ENCODE measurements at places on chromosomes 3 and 15.

DNA sequence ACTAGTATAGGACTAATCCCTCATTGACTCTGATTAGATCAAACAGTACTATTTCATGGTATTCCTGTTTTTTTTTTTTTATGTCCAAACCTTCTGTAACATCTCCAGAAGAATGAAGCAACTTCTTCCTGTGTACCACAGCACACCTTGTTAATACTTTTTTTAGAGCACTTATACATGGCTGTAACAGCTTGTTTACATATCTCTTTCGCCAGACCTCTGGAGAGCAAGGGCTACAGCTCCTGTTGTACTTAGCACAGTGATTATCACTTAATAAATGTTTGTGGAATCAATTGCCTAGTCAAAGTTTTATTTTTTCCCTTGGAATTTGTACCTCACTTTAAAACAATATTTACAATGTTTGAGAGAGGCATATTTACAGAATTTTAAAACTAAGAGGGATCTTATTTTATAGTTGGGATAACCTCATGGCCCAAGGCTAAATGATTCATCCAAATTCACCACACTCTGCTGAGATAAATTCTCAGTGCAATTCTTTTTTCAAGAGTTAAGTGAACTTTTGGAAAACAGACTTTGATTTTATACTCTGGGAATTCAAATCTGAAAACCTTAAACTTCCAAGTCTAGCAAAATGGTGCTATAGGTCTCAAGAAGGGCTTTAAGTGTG is 9.2 kb upstream of the GATM start:
- DNase-seq, result no peak

DNA sequence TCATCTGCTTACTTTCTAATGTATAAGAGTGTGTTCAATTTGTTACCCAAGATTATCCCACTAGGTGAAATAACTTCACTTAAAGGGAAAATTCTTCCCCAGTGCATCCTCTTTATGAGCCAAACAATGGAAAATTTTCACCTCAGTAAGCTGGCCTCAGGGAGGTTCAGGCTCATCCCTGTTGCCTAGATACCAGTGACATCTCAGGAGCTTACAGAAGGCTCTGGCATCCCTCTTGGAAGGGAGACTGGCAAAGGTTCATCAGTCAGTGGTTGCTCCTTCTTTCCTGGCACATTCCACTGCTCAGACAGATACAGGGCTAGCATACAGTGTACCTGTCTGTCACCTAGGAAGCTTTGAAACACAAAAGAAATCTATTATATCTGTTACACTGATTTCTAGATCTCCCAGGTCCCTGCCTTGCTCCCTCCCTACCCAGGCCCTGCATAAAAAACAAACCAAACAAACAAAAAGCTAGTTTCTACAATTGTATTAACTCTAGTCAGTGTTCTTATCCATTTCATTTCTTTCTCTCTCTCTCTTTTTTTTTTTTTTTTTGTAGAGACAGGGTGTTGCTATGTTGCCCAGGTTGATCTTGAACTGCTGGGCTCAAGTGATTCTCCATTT is 1.7 kb downstream of the IP6K2 start:
- DNase-seq, result no peak

- DNase-seq, result no peak
These were observed 49.1 kb upstream of the NEDD4 start for GRCh38 chr15:56042498-56042897.

DNA sequence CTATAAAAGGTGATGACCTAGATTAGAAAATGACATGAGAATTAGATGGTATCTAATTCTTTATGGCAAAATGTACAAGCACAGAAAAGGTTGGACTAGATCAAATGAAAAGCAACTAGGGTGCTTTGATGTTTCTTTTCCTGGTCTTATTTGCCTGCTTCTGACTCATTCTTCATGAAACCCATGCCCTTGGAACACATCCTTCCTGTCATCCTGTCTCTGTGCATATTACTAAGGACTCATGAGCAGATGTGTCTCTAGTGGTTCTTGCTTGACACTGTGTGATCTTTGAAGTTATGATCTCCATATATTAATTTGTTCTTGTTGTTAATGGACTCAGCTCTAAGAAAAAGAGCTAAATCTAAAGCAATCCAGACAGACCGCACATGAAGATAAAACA is 314.0 kb downstream of the ERC2 start:
- no peak for DNase-seq

DNA sequence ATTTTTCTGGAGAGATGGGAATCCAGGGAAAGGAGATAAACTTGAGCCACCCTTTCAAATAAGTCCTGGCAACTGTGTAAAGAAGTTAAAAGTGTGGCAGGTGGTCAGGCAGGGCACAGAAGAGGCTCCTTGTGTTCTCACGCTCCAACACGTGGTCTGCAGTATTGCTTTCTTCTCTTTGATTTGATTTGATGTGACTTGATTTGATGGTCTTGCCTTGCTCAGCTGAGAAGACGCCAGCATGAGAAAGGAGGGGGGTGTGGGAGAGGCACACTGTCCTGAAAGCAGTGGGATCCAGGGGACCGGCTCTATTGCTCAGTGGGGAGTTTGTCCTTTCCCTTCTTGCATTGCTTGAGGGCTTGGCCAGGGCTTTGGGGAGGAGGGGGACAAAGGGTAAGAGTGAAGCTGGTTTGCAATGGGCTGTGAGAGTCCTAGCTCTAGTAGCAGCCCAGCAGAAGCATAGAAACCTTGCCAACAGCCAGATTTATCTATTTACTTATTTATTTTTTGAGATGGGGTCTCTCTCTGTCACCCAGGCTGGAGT is 25.7 kb upstream of the NEO1 start:
- DNase-seq, result no peak

- DNase-seq, result no peak
These were observed 2.2 kb downstream of the ADCY5 start for GRCh38 chr3:123446610-123447109.

DNA sequence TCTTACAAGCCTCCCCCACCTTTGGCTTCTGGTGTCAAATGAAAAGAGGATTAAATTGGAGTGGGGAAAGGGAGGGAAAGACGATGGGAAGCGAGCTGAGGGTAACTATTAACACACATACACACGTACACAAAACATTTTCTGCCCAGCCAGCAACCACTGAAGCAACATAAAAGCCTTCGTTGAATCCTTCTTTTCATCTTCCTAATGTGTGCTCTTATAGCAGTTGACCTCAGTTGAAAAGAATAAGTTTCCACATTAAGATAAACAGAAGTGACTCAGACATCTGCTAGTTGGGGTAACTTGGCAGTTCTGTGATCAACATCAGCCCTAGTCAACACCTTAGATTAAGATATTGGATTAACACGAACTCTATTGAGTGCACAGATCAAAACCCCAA is 558.5 kb downstream of the MECOM start:
- DNase-seq, result no peak

GRCh38 chr3:156687023-156687422 is 12.6 kb downstream of the TIPARP start:
- no peak for DNase-seq

GRCh38 chr3:66153481-66154443 is 67.0 kb upstream of the SLC25A26 start:
- DNase-seq, result no peak
